ENCODE measurements at places on chromosomes 11 and 22. TPM values are rescaled to one million over a fixed set of nuclear protein-coding genes. Genes with fewer than 3 reads are reported as not detected.

The MMP12 gene
- total RNA-seq, result not detected

The KCNK7 gene
- 0.25 TPM for total RNA-seq

The MS4A12 gene
- not detected for total RNA-seq

The ZC3H12C gene
- 14.3 TPM for total RNA-seq

The SSH3 gene
- total RNA-seq, result 68.9 TPM

The TESMIN gene
- total RNA-seq, result 8.7 TPM

The C11orf71 gene
- 12.3 TPM for total RNA-seq

GRCh38 chr22:36617694-36618522, 85.6 kb downstream of the CACNG2 start:
- no peaks in the 10 kb centered on the region for H3K4me1 ChIP-seq
- H3K27me3 ChIP-seq, result no peaks in the 10 kb centered on the region
- no peak overlapping the region for H3K4me3 ChIP-seq
- no peak overlapping the region for H3K27ac ChIP-seq

DNA sequence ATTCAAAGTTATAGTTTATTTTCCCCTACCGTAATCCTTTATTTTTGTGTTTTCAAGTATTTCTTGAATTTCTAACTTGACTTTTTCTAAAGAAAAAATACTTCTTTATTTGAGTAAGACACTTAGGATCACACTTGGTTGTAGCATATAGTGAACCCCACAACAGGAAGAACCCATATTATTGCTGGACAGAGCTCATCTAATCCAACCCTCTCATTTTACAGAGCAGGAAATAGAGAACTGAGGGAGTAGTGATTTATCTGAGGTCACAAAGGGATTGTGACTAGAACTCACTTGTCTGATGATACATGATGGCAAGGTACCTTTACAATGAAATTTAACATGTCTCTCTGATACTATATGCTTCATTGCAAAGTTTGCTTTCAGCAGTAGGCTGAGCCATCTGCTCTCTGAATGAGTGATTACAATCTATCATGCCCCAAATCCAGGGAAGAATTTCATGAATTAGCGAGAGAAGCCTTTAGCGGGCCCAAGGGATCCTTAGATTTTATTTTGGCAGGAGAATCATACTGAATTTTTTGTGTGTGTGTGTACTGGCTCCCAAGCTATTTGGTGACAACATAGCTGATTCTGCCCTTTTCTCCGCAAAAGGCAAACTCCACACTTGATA, 9.8 kb downstream of the SLC17A6 start:
- no peak overlapping the region for H3K27ac ChIP-seq
- H3K4me1 ChIP-seq, result no peaks in the 10 kb centered on the region
- peaks cover 16% of the 10 kb centered on the region for H3K27me3 ChIP-seq
- H3K36me3 ChIP-seq, result no peaks in the 10 kb centered on the region
- H3K4me3 ChIP-seq, result no peak overlapping the region

DNA sequence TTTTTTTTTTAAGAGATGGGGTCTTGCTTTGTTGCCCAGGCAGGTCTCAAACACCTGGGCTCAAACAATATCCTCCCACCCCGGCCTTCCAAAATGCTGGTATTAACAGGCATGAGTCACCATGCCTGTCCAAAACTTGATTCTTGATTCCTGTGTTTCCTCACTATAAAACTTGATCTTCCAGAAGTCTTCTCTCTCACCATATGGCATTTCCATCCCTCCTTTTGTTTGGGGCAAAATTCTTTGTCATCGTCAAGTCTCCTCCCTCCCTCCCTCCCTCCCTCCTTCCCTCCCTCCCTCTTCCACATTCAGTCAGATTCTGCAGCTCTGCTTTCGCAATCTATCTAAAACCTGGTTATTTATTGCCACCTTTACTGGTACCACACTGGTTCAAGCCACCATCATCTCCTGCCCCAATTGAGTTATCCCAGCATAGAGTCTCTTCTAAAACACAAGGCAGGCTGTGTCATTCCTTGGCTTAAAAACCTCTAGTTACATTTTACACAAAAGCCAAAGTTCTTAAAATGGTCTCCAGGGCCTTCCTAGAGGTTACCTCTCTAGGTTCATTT, 65.0 kb upstream of the HORMAD2 start:
- no peak for DNase-seq
- H3K4me3 ChIP-seq, result no peak overlapping the region
- no peaks in the 10 kb centered on the region for H3K27me3 ChIP-seq
- no peaks in the 10 kb centered on the region for H3K4me1 ChIP-seq
- H3K27ac ChIP-seq, result no peak overlapping the region

GRCh38 chr11:24748261-24748660, 251.4 kb downstream of the LUZP2 start:
- H3K27me3 ChIP-seq, result no peaks in the 10 kb centered on the region
- no peaks in the 10 kb centered on the region for H3K4me1 ChIP-seq

DNA sequence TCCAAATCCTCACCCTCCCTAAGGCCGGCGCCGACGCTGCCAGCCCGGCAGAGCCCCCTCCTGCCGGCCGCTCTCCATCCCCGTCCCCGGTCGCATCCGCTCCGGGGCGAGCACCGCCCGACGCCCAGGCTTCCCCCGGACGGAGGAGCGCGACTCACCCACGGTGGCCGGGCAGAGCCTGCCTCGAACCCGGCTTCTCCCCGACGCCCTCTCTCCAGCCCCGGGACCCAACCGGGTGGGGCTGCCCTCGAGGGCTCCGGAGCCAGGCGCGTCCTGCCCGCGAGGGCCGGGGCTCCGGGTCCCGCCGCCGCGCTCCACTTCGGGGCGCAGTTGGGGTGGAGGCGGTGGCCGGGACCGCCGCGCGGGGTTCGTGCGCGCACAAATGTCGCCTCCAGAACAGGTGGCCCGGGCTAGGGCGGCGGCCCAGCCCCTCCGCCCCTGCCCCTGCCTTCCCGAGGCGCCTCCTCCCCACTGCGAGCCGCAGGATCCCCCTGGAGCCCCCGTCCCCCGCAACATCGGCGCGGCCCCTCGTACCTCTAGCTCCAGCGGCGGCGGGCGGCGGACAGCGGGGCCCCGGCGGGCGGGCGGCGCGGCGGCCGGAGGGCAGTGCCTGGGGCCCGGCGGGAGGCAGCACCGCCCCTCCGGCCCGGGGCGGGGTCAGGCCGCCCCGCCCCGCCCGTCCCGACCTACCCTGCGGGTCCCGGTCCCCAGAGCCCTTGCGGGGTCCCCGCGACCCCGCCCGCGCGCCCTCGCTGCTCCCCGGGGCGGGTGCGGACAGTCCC, at the start of gene A4GALT:
Gene A4GALT (minus strand): TSS at position 608 of the 782 bp plus-strand sequence. CDS start 26,919 bp downstream, outside the sequence.
- H3K36me3 ChIP-seq, result no peaks in the 10 kb centered on the region
- peak within 1 kb of the TSS; percentile 78 for H3K27ac ChIP-seq
- no peak for DNase-seq
- peaks cover 9% of the 10 kb centered on the region for H3K27me3 ChIP-seq
- H3K4me3 ChIP-seq, result peak within 1 kb of the TSS; percentile 70

GRCh38 chr11:11521306-11522002, 100.4 kb downstream of the GALNT18 start:
- H3K36me3 ChIP-seq, result no peaks in the 10 kb centered on the region
- no peak overlapping the region for H3K27ac ChIP-seq
- H3K27me3 ChIP-seq, result no peaks in the 10 kb centered on the region
- H3K4me1 ChIP-seq, result peaks cover 3% of the 10 kb centered on the region
- DNase-seq, result no peak

DNA sequence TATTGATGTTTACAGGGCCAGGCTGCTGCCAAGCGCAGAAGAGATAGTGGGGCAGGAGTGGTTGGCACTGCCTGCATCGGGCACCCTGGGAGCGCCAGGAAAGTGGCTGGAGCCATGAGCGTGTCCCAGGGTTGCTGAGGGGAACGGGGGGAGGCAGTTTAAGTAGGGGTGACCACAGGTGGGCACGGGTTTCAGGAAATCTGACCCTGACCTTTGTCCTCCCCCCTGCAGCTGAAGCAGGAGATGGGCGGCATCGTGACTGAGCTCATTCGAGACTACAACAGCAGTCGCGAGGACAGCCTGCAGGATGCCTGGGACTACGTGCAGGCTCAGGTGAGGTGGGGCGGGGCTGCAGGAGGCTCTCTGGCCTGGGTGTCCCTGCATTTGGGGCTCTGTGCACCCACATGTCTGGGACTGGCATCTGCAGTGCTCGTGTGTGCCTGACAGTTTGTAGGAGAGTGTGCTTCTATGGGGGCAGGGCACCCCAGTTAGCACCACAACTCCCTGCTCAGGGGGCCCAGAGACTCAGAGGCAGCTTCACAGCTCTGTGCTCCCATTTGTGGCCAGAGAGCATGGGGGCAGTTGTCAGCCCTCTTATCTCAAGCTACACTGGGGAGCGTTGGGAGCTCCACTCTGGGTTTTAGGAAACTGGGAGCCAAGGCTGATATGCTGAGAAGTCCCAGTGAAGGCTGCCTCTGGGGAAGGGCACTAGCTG, 49.7 kb downstream of the CD82 start:
- no peaks in the 10 kb centered on the region for H3K36me3 ChIP-seq
- H3K27ac ChIP-seq, result no peak overlapping the region
- H3K4me1 ChIP-seq, result no peaks in the 10 kb centered on the region
- no peak for DNase-seq

DNA sequence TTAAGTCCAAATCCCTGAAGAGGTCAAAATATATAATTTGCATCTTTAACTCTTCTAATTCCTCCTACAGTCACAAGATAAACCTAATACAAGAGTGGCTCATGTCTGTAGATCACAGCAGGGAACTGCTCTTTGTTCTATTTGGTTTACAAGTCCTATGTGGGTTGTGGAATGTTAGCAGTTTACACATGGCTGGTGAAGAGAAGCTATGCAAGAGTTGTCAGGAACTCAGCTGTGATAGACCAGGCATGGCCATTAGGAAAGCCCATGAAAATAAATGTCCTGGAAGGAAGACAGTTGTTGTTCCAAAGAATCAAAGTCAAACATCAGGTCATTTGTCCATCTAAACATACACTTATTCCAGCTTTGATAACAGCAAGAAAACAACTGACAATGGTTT, 312.4 kb upstream of the PITPNB start:
- H3K27ac ChIP-seq, result no peak overlapping the region
- H3K4me3 ChIP-seq, result no peak overlapping the region
- H3K36me3 ChIP-seq, result no peaks in the 10 kb centered on the region
- H3K4me1 ChIP-seq, result no peaks in the 10 kb centered on the region
- H3K27me3 ChIP-seq, result no peaks in the 10 kb centered on the region

DNA sequence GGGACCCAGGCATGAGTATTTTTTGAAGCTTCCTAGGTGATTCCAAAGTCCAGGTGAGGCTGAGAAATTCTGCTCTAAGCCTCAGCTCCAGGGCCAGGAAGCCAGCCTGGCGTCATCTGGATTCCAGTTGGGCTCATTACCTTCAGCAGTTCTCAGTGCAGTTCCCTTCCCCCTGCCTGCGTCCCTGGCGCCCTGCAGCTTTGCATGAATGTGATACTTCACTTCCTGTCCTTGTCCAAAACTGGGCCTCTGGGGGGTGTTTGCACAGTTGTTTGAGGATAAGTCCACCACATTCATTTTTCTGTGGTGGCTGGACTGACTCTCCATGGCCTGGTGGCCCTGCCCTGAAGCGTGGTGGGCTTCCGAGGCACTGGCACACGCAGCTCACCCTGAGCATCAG, 98.1 kb downstream of the TENM4 start:
- H3K4me3 ChIP-seq, result no peak overlapping the region
- H3K36me3 ChIP-seq, result no peaks in the 10 kb centered on the region
- DNase-seq, result no peak
- H3K27ac ChIP-seq, result no peak overlapping the region
- H3K27me3 ChIP-seq, result no peaks in the 10 kb centered on the region

GRCh38 chr11:116631201-116631600, 141.6 kb downstream of the BUD13 start:
- H3K4me1 ChIP-seq, result no peaks in the 10 kb centered on the region
- peak; percentile 70 for DNase-seq
- no peak overlapping the region for H3K4me3 ChIP-seq
- H3K36me3 ChIP-seq, result no peaks in the 10 kb centered on the region
- H3K27ac ChIP-seq, result no peak overlapping the region

GRCh38 chr11:33734441-33735270, 1.6 kb downstream of the CD59 start:
- H3K36me3 ChIP-seq, result no peaks in the 10 kb centered on the region
- peak overlapping the region; percentile 97 for H3K27ac ChIP-seq
- no peak for DNase-seq
- H3K4me3 ChIP-seq, result peak overlapping the region; percentile 95
